Stimulated activated CD8-positive, alpha-beta memory T cell treated with anti-CD3 and anti-CD28 coated beads, Interleukin-4, amount 100 ng/mL, for 48 hours (primary cell): ENCODE measurements at places on chromosomes 6 and 20.

DNA sequence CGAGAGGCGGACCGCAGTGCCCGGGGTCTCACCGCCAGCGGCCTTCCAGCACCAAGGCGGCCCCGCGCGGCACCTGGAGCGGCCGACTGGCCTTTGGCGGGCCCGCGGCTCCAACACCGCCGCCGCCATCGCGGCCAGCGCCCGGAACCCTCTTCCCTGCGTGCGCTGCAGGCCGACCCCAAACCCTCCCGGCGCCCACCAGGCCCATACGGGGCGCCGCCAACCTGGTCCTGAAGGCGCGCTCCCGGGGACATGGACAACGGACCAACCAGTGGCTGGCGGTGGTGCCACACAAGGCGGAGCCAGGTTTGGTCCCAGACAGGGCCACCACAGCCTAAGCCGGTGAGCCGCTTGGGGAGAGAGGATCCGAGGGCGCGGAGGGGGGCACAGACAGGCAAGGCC, 1514.8 kb upstream of the DEFB115 start:
- no peak for DNase-seq

DNA sequence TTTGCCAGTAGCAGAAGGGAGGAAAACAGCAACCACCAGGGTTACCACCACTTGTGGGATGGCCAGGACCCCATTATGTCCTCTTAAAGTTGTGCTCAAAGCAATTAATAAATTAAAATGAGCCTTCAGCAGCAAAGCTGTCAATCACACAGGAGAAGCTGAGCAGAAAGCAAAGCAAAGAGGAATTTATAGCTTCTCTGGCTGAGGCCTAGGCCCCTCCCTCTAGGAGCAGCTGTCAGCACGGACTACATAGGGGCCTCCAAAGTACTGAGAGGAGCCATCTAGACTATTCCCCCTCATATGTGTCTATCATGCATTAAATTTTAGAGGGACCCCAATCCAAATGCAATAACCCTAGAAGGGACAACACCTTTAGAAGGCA, 6.4 kb downstream of the CCND3 start:
- no peak for DNase-seq

DNA sequence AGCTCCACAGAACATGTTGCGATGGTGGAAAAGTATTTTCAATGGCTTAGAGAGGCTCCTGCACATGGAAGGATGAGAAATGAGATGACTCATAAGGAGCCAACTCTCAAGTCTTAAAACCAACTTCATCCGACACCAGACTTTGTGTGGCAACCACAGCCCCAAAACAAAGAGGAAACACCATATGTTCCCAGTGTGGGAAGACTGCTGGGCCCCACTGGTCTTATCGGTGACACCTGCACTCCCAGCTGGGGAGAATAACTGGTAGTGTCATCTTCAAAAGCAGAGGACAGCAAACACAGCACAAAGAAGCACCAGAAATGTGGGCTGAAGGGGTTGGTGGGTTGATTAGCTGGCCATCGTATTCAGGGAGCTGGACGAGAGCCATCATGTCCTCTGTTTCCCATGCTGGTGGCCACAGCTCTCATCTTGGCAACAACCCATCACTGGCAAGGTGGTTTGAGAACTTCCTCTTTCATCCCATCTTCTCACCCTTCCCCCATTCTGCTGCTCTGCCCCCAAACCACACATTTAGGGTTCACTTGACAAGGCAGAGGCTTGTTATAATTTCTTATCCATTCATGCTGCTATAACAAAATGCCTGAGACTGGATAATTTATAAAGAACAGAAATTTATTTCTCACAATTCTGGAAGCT, 46.0 kb upstream of the TASP1 start:
- no peak for DNase-seq

DNA sequence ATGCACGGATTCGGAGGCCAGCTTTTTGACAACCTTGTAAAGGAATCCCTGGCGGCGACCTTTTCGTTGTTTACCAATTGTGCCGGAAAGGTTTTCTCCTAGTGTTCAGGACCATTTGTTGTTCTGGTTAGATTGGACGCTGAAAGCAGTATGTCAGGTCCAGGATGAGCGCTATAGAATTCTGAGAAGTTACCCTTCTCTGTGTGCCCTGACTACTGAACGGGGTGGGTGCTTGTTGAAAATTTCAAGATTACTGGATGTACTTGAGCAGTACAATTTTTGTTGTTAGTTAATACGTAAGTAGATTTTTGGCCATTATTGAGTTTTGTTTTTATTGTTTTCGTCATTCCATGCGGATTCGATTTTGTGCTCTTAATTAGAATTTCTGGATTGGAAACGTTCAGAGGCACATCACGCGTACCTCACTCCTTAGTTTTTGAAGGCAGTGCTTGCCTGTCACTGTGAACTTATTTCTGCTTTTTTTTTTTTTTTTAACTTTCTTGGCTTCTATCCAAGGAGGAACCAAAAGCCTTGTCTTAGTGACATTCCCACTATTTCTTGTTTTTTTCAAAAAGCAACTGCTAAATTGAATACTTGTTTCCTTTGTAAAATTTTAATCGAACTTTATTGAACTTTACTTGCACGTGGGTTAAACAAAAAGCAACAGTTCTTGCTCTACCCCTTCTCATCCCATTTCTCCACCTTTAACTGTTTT, 898 bp downstream of the XRN2 start:
- no peak for DNase-seq

DNA sequence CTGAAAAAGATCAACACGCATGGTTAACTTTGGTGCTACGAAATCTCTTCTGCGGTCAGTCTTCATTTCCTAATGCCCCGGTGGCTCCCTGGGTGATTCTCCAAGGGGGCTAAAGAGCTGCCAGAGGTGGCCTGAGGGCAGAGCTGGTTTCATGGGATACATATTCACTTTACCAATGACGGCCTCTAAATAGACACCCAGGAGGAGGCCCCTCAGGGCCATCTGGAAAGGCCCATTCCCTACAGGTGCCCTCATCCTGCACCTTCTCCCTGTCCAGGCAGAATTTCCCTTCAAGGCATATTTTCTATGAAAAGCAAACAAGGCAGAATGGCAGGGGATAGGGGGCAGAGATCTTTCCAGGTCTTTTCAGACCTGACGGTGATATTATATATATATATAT, 12.5 kb downstream of the BNIP5 start:
- DNase-seq = no peak

DNA sequence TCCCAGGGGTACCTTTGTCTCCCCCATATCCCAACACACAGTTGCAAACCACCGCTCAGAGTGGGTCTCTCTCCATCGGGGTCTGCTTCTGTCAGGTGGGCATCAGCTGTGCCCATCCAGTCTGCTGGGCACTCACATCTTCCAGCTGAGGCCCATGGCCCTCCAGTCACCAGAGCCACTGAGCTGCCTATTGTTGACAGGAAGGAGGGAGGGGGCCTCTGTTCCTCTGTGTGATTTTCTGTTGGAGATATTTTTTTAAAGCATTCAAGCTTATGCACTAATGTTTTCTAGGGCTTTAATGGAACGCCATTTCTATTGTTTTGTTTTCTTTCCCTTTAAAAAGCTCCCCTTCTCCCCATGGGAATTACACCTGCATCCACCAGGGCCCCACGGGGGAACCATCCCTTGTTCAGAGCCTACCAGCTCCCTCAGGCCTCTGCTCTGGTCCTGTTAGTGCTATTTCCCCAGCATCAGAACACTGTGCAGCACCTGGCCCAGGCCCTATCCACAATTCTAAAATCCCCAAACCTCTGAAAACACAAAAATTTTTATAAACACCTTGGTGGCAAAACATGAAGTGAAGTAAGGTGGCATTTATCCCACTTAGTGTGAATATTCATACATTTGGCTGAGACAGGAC, 326.2 kb downstream of the CD83 start:
- no peak for DNase-seq
